ENCODE measurements at places on chromosomes 12 and 14.

DNA sequence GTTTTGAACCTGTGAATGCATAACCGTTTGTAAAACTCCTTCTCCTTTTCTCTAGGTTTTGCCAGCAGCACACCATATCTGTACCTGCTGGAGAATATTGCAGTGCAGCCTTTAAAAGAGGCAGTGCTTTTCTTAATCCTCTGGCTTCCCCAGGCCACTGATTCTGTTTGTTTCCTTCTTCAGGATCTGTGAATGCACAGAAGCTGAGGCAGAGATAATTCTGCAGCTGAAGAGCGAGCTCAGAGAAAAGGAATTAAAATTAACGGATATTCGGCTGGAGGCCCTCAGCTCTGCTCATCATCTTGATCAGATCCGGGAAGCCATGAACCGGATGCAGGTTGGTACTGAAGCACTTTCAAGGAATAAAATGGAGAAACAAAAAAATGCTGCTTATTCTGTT is 348.7 kb downstream of the NAV3 start:
- no peaks in the 10 kb centered on the region for H3K27me3 ChIP-seq
- DNase-seq: no peak
- no peaks in the 10 kb centered on the region for H3K36me3 ChIP-seq

- no peak overlapping the region for H3K27ac ChIP-seq
- no peaks in the 10 kb centered on the region for H3K36me3 ChIP-seq
- H3K4me1 ChIP-seq: no peaks in the 10 kb centered on the region
- no peaks in the 10 kb centered on the region for H3K27me3 ChIP-seq
- DNase-seq: no peak
- H3K4me3 ChIP-seq: no peak overlapping the region
These were observed 59.6 kb upstream of the NCOR2 start for GRCh38 chr12:124626971-124627411.

DNA sequence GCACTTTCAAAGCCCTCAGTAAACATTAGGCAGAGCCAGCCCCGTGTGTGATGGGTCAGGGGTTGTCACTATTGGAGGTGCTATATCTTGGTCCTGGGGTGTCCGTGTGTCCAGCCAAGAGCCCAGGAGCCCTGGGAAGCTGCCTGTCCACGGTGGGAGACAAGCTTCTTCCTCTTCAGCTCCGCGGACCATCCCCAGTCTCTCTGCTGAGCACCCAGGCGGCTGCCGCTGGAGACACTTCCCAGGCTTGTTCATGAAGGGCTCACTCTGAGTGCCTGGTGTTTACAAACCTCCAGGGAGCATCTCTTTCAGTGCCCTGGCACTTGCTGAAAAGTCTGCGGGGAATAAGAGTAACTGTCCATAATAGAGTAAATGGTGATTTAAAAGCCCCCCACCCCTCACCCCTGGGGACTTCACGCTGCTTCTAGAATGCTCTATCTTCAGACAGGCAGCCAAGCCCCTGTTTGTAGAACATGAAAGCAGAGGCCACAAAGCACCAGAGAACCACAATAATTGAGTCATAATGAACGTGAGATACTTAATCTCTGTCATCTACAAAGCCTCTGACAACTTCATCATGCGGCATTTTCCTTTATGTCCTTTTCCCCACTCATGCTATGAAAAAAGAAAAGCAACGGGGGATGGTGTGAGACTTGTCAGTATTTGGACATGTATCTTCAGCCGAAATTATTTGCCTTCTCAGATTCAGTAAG is 178.6 kb downstream of the TMEM132C start:
- no peak overlapping the region for H3K27ac ChIP-seq
- no peaks in the 10 kb centered on the region for H3K27me3 ChIP-seq
- no peaks in the 10 kb centered on the region for H3K36me3 ChIP-seq

- no peaks in the 10 kb centered on the region for H3K27me3 ChIP-seq
- no peak overlapping the region for H3K4me3 ChIP-seq
- DNase-seq: no peak
- no peaks in the 10 kb centered on the region for H3K4me1 ChIP-seq
- no peaks in the 10 kb centered on the region for H3K36me3 ChIP-seq
- H3K27ac ChIP-seq: no peak overlapping the region
These were observed 24.0 kb upstream of the MDM2 start for GRCh38 chr12:68784015-68784414.

DNA sequence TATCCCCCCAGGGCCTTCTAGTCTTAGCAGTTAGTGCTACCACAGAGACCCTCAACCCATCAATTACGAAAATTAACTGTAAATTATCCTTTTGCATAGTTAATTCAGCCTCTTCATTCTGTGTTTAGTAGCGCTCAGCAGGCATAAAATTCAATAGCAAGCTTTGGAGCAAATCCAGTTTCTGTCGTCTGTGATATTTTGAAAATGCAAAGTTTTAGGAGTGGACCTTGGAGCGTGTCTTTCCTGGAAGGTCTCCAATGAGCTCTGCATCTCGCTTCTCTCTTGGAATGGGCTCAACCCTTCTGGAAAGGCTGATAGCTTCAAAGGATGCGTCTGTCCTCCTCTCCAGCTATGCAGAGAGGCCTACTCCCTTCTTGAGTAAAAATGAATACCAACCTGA is 222.9 kb downstream of the SLC15A4 start:
- no peak overlapping the region for H3K27ac ChIP-seq
- H3K4me1 ChIP-seq: no peaks in the 10 kb centered on the region
- H3K36me3 ChIP-seq: no peaks in the 10 kb centered on the region
- DNase-seq: no peak
- H3K27me3 ChIP-seq: no peaks in the 10 kb centered on the region
- H3K4me3 ChIP-seq: no peak overlapping the region

DNA sequence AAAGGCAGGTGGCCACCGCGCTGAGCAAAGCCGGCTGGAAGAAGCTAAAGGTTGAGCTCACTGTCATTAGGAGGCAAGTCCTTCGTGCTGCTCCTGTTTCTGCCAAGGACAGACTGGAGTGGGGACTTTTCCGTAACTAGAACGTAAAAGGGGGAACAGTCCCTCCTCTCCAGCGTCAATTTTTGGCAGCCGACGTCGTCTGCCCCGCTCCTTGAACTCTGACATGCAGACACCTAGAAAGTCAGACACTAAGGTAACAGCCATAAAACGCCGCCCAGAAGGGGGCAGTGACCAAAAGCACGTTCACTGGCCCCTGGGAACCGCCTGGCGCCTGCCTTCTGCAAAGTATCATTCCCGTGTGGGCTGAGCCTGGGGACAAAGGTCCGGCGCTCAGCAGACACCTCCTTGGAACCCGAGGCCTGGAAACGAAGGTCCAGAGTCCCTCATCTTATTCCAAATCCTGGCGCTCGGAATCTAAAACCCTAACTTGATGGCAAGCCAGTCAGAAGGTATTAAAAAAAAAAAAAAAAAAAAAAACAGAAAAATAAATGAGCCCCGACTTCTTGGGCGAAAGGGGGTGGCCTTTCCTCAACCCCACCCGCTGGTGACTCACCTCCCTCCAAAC is 1.1 kb upstream of the LRP1 start:
- peak; percentile 89 for DNase-seq
- peak overlapping the region; percentile 86 for H3K4me3 ChIP-seq
- peaks cover 17% of the 10 kb centered on the region for H3K4me1 ChIP-seq
- no peak overlapping the region for H3K27ac ChIP-seq
- peaks cover 10% of the 10 kb centered on the region for H3K36me3 ChIP-seq

DNA sequence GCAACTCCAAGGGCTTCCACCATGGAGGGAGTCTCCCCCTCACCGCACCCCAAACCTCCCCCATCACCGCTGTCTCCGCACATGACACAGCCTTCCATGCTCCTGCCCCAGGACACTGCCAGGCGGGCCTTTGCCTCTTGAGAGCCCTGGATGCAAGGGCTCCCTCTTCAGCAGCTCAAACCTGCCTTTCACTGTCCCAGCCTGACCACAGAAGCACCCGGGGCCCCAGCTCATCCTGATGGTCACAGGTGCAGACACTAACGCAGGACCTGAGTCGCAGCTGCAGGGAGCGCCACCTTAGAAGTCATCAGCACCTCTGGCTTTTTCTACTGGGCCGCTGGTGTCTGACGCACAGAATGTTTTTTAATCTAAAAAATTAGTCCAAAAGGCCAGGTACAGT is 54.0 kb downstream of the SYNE3 start:
- DNase-seq: peak; percentile 25
- no peak overlapping the region for H3K27ac ChIP-seq
- H3K4me3 ChIP-seq: no peak overlapping the region
- no peaks in the 10 kb centered on the region for H3K36me3 ChIP-seq
- no peaks in the 10 kb centered on the region for H3K4me1 ChIP-seq

DNA sequence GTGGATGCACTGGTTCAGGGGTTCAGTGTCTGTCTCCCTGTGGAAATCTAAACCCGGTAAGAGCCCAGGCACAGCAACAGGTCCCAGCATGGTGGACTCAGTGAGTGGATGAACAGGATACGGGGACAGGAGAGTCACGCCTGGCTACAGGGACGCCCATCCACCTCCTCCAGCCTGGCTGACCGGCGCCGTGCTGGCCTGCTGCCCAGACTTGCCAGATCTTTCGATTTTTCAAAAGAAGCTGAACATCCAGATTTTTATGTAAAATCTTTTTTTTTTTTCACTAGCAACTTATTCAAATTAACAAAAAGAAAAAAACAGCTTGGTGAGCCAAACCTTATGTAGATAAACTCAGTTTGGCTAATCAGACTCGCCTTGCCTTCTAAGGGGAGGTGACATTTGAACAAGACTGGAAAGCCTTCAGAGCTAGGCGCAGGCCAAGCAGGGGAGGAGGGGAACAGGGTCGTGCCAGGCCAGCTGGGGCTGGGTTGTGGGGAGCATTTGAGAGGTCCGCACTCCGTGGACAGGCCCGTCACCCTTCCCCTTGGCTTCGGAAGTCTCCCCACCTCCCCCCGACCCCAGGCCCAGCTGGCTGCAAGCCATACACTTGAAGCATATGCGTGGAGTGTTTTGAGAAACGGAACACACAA is 87.8 kb upstream of the NCOR2 start:
- H3K36me3 ChIP-seq: peaks cover 4% of the 10 kb centered on the region
- no peak for DNase-seq
- H3K4me3 ChIP-seq: no peak overlapping the region
- no peak overlapping the region for H3K27ac ChIP-seq
- no peaks in the 10 kb centered on the region for H3K27me3 ChIP-seq
- 0 out of 2 replicates have a peak, but pooled peaks cover 2% of the 10 kb centered on the region for H3K4me1 ChIP-seq

DNA sequence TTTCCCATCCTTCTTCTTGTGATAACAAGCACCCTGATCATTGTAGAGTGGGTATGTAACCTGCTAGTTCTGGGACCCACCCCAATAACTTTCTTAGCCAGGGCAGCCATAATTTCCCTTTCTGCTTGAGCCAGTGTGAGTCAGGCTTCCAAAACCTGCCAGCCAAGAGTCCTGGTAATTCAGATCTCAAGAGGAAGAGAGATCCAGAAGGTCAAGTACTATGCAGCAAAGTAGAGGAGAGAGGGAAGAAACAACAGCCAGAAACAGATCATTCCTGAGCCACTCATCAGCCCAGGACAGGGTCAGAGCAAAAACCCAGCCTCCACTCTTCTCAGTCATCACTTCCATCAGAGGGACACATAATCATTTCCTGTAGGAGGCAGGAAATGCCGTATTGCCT is 182.0 kb downstream of the DICER1 start:
- H3K27me3 ChIP-seq: no peaks in the 10 kb centered on the region
- no peak for DNase-seq
- H3K27ac ChIP-seq: no peak overlapping the region
- no peaks in the 10 kb centered on the region for H3K4me1 ChIP-seq

DNA sequence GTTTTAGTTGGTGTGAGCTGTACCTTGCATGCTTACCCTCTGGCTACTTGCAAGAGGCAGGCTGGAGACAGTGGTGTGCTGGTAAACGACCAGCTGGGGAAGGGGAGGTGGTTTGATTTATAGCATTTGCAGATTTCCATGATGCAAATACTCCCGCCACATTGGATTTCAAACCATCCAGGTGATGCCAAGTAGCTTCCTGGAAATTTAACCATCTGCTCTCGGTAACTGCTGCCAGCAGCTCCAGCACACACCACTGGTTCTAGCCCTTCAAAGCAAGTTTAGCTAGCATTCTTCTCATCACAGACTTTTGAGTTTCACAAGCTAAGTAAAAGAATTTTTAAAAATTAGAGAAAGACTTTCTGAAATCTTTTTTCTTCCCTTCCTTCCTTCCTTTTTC is 104.5 kb upstream of the AMIGO2 start:
- H3K4me1 ChIP-seq: no peaks in the 10 kb centered on the region
- H3K27ac ChIP-seq: no peak overlapping the region
- H3K4me3 ChIP-seq: no peak overlapping the region
- no peaks in the 10 kb centered on the region for H3K36me3 ChIP-seq
- no peak for DNase-seq
- no peaks in the 10 kb centered on the region for H3K27me3 ChIP-seq

GRCh38 chr14:73003681-73004080 is 23.2 kb downstream of the ZFYVE1 start:
- peaks cover 4% of the 10 kb centered on the region for H3K36me3 ChIP-seq
- no peak for DNase-seq

GRCh38 chr12:70427611-70428010 is 61.5 kb downstream of the KCNMB4 start:
- no peak overlapping the region for H3K27ac ChIP-seq
- no peaks in the 10 kb centered on the region for H3K4me1 ChIP-seq
- peaks cover 5% of the 10 kb centered on the region for H3K36me3 ChIP-seq
- H3K27me3 ChIP-seq: no peaks in the 10 kb centered on the region
- DNase-seq: no peak
- H3K4me3 ChIP-seq: no peak overlapping the region

- no peaks in the 10 kb centered on the region for H3K4me1 ChIP-seq
- H3K27ac ChIP-seq: no peak overlapping the region
- H3K27me3 ChIP-seq: no peaks in the 10 kb centered on the region
These were observed 66.4 kb upstream of the MAP1LC3B2 start for GRCh38 chr12:116492703-116493324.

DNA sequence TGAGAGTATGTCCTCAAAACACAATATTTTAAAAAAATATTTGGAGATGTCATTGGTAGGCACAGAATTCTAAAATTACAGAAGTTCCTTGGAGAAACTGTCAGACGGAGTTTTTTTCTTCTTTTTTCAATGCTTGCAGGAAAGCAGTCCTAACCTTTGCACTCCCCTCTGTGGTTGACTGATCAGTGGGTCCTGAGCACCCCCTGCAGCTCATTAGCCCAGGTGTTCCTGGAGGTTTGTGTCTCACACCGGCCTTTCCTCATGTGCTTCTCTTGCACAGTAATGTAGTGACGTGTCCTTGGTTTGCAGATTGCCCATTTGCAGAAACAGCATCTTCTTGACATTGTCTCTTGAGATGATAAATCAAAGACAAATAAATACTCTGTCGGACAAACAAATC is 513.0 kb downstream of the TMEM121 start:
- no peak overlapping the region for H3K4me3 ChIP-seq
- H3K27me3 ChIP-seq: no peaks in the 10 kb centered on the region
- no peak overlapping the region for H3K27ac ChIP-seq
- no peaks in the 10 kb centered on the region for H3K4me1 ChIP-seq
- H3K36me3 ChIP-seq: peaks cover 30% of the 10 kb centered on the region

DNA sequence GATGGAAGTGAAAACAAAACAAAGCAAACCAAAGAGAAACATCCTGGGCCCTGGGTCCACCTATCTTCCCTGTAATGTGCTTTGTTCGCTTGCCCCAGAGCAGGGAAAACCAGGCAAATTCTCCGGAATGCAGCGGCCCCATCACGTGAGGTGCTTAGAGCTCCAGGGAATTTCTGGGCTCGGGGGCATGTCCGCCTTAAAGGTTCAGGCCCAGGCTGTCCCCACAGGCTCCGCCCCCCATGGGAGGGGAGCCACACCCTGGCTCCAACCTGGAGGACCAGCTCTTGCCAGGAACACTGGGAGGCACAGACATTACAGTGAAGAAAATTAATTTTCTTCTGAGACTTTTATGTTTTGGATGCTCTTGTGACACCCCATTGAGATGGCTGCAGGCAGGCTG is 69.9 kb downstream of the RBM19 start:
- no peaks in the 10 kb centered on the region for H3K4me1 ChIP-seq
- DNase-seq: peak; percentile 95
- no peak overlapping the region for H3K27ac ChIP-seq
- peaks cover 3% of the 10 kb centered on the region for H3K36me3 ChIP-seq
- H3K27me3 ChIP-seq: no peaks in the 10 kb centered on the region

- no peak for DNase-seq
- H3K36me3 ChIP-seq: no peaks in the 10 kb centered on the region
- H3K27me3 ChIP-seq: no peaks in the 10 kb centered on the region
- H3K4me3 ChIP-seq: no peak overlapping the region
- H3K27ac ChIP-seq: no peak overlapping the region
These were observed 12.8 kb downstream of the USP15 start for GRCh38 chr12:62272936-62273552.

Data from H9 (cell line).